Stimulated activated CD8-positive, alpha-beta memory T cell treated with anti-CD3 and anti-CD28 coated beads, Interleukin-4, amount 100 ng/mL, for 4 hours (primary cell): ENCODE measurements at places on chromosomes 13 and 19.

- no peak for DNase-seq
Measured at GRCh38 chr13:44759384-44760360, 183.5 kb upstream of the TSC22D1 start.

GRCh38 chr19:41221514-41222205, 2.6 kb downstream of the AXL start:
- no peak for DNase-seq

DNA sequence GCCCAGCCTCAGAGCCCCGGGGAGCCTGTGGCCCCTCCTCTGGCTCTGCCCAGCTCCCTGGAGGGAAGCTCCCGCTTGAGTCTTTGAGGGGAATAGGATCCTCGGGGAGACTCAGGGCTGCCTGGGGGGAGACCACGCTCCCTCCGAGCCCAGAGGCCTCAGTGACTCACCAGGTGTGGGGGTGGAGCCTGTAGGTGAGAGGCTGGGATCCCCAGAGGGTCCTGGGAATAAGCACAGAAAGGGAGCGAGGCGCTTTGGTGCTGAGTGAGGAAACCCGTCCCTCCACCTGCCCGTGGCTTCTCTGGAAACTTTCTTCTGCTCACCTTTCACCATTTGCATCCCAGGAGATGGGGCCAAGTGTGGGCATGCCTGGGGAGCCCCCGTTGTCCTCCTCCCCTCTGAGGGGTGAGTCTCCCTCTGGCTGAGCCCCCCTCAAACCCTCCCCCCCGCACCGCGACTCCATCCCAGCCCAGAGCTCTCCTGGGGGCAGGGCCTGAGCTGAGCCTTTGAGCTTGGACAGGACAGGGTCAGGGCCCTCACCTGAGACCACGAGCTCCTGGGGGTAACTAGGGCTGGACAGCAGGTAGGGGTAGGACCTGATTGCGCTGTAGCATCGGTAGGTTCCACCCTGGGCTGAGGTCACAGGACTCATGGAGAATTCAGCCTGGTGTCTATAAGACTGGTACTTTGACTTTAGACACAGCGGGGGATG, 2.7 kb downstream of the LILRB5 start:
- DNase-seq = no peak

- no peak for DNase-seq
Measured at GRCh38 chr13:30401347-30401746, 20.9 kb upstream of the UBE2L5 start.

- no peak for DNase-seq
Measured at GRCh38 chr13:48726711-48727110, 73.0 kb downstream of the CYSLTR2 start.

DNA sequence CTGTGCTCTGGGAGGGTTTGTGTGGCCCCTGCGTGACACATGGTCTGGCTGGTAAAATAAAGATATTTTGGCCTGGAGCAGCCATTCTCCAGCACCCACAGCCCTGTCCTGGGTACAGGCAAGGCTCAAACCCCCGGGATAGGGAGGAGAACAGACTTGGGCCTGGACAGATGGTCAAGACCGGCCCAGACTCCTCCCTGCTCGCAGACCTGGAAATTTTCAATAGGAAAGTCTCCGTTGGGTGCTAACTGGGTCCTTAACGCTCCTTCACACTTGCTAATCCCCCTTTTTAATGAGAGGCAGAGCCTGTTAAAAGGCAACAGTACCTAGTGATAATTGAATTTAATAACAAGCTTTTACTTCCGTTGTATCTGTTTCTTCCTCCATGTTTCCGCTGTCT, 2.5 kb downstream of the PALM start:
- no peak for DNase-seq

DNA sequence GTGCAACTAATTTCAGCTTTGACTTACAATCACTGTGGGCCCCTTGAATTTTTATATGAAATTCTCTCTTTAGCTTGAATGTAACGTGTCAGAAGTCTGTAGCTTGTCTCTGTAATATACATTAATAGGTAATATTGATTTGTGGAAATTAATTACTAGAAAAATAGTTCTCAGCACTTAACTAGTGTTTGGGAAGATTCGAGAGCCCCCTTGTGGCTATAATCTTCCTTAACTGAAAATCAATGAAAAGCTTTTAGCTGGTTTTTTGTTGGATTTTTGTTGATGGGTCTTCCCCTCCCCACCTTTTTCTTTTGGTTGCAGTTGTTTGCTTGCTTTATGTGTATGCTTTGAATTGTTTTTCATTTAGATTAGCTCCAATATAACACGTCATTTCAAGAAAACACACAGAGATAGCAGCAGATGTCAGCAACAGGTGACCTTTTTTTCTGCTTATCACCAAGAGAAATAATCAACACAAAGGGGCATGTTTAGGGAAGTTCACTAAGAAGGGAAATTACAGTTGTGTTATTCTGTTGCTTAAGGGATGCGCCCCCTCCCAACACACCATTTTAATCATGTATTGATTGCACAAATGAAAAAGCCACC, 176.8 kb downstream of the OXGR1 start:
- DNase-seq = no peak

DNA sequence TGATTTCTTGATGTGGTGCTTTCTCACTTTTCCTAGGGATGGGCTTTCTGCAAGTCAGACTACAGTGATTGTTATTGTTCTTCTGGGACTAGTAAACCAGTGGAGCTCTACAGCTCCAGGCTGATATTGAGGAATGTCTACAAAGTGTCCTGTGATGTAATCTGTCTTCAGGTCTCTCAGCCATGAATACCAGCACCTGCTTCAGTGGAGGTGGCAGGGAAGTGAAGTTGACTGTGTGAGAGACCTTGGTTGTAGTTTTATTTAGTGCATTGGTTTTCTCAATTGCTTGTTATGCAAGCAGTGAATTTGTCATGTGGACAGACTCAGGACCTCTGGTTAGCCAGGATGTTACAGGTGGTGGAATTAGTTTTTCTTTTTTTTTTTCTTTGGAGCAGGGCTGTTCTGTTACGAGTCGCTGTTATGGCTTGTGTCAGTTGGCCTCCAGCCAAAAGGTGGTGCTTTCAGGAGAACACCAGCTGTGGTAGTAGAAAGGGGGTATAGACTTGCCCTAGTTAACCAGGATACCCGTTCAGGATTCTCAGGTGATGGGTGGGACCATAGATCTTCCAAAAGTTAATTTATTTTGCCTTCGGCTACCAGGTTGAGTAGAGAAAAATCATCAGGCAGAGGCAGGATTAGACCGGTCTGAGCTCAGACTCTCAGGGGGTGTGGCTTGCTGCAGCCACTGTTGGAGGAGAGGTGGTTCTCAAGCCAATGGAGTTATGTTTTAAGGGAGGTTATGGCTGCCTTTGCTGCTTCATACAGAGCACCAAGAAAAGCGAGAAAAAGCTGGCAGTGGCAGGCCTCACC, 11.9 kb upstream of the ZNF675 start:
- no peak for DNase-seq

DNA sequence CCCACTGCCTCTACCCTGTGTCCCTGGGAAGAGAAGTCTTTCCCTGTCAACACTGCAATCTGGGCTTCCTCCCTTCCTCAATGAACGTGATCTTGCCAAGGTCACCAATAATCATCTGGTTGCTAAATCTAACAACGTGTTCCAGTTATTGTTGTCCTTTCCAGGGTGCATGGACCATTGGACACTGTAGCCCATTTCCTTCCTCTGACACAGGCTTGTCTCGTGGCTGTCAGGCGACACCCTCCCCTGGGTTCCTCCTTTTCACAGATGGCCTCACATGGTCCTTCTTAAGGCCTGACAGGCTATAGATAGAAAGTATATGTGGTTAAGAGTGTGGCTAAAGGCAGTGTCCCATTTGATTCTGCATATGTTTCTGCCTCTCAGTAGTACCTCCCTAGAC, 67.7 kb upstream of the STARD13 start:
- DNase-seq = no peak

- no peak for DNase-seq
Measured at GRCh38 chr13:37039896-37040295, 19.6 kb downstream of the SUPT20H start.

DNA sequence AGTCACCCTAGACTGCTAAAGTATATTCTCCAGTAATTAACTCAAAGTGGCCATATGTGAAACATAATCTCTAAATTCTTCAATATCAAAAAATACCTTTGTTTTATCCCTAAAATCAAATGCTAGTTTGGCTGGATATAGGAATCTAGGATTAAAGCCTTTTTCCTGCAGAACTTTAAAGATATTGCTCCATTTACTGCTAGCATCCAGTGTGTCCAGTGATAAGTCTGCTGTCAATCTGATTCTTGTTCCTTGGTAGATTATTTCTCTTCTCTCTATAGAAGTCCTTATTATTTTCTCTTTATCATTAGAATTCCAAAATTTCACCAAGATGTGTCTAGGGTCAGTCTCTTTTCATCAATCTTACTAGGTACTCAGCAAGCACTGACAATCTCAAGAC, 384.6 kb downstream of the FGF14 start:
- DNase-seq = no peak

DNA sequence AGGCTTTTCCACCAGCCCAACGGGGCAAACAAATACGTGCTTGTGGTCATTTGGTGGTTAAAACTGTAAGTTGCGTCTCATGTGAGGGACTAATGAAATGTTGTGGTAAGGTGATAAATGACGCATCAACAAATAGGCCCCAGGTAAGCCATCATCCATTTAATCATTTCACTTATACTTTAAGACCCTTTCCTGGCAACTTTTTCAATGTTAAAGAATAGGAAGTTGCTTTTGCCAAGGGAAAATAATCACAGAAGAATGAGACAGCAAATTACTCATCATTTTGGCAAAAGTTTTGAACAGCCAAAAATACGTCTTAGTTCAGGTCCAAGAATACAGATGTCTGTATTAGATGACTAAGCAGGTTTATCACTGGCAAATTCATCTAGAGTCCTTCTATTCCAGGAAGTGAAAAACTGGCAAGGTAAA, 660.4 kb downstream of the SLITRK1 start:
- no peak for DNase-seq

DNA sequence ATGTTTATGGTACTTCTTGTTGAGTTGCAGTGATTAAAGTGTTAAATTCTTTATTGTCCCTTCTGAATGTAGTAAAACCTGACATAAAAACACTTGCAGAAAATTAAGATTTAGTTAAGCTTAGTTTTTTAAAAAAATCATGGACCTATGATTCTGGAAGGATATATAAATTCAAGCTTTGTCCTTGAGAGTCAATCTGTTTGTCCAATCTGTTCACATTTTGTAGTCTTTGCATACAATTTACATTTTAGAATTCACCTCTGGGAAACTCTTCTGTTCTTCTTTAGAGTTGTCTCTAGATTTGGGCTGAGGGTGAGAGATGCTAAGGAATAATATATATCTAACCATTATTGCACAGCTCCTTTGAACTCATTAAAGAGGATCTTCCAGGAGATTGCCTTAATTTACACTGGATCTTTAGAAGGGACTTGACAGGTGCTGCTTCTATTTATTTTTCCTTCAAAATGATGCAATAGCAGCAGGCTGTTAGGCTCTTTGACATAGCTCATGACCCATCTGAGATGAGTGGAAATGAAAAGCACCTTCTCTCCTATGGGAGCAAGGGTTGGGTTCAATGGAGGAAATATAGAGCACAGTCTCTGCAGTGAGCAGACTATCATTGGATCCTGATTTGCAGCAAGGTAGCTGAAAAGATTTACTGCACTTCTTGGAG, 433.9 kb downstream of the GPC6 start:
- DNase-seq = no peak

- no peak for DNase-seq
Measured at GRCh38 chr13:64591971-64592370, 2638.2 kb downstream of the PCDH9 start.

DNA sequence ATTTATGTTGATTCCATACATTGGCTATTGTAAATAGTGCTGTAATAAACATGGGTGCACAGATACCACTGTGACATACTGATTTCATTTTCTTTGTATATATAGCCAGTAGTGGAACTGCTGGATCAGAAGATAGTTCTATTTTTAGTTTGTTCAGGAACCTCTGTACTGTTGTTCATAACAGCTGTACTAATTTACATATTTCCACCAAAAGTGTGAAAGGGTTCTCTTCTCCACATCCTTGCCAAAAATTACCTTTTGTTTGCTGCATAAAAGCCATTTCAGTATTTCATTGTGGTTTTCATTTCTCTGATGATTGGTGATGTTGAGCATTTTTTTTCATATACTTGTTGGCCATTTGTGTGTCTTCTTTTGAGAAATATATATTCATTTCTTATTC, 1962.1 kb downstream of the PCDH9 start:
- no peak for DNase-seq
